ENCODE measurements at places on chromosomes 3 and 15.
A peak's percentile ranks its signal among the peaks of the same experiment; 100 is the strongest.

- DNase-seq = no peak
These were observed 60.5 kb downstream of the DNASE1L3 start for GRCh38 chr3:58150130-58150809.

- no peak for DNase-seq
These were observed 235.1 kb downstream of the UACA start for GRCh38 chr15:70528270-70528706.

GRCh38 chr3:32501783-32502117 is 902 bp downstream of the CMTM6 start:
- peak; percentile 61 for DNase-seq

GRCh38 chr3:169886671-169887070 is 16.9 kb upstream of the LRRC31 start:
- DNase-seq = no peak

- DNase-seq = no peak
These were observed 660 bp downstream of the UROC1 start for GRCh38 chr3:126516936-126517290.

- no peak for DNase-seq
These were observed 172.7 kb upstream of the TP63 start for GRCh38 chr3:189458528-189458927.

GRCh38 chr15:28114114-28114455 is 15.0 kb upstream of the OCA2 start:
- DNase-seq = no peak

DNA sequence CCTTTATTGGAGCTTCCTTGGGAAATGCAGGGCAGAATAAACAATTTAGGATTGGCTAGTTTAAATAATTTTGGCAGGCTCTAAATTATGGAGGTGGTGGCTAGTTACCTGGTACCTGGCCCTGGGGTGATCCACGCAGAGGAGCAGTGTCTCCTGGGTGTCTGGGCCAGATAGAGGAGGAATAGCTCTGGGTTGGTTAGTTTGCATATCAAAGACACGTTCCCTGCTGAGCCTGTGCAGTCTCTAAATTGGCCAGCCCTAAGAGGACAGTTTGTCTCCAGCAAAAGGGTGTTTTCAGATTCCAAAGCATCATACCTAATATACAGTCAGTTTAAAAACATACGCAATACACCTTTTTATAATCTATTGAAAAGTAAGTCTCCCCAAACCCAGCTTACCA is 333.3 kb upstream of the TPM1 start:
- no peak for DNase-seq

GRCh38 chr3:168645180-168645579 is 549.5 kb upstream of the GOLIM4 start:
- DNase-seq = no peak

DNA sequence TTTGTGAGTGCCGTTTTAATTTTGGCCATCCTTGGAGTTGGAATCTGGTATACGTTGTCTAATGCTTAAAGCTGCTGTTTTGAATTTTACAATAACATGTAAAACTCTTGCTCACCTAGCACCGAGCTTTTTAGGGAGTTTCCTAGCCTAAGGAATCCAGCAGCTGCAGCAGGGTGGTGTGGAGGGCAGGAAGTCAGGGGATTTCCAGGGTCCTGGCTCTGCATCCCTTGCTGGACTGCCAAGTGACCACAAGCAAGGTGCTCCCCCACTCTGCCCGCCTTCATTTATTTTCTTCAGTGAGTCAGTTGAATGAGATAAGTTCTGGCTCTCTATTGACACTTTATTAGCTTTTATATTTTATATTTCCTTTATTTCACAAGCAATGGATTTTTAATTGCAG is 113.7 kb downstream of the ATG7 start:
- no peak for DNase-seq

- no peak for DNase-seq
These were observed 6.2 kb upstream of the PAK6 start for GRCh38 chr15:40232625-40233070.

- peak; percentile 62 for DNase-seq
These were observed 77.8 kb upstream of the HES1 start for GRCh38 chr3:194058189-194058571.

GRCh38 chr3:136166507-136166906 is 29.6 kb downstream of the MSL2 start:
- peak; percentile 46 for DNase-seq

GRCh38 chr15:24675332-24676144 is at the start of gene NPAP1:
Gene NPAP1, plus strand, starts transcription at chr15:24675775. Its CDS starts 93 bp downstream, at chr15:24675868.
- DNase-seq = no peak

DNA sequence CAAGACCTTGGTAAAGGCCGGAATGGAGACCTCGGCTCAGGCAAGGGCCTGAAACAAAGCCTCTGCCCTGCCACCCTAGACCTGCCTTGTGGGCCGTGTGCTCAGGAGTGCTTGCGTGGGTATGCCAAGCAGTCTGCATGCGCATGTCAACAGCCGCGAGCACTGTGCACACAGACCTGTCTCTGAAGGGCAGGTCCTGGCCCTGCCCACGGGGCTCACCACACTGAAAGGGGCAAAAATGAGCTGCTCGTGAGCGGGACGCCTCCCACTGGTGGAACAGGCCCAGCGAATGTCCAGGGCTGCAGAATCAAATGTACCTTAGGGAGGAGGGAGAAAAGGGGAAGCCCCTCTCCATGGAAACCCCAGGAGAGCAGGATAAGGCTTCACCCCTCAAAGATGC is 44.3 kb upstream of the FGD5 start:
- no peak for DNase-seq

GRCh38 chr15:58611731-58612676 is 137.5 kb downstream of the ADAM10 start:
- no peak for DNase-seq

GRCh38 chr3:175518459-175518858 is 659.3 kb downstream of the NAALADL2 start:
- no peak for DNase-seq

DNA sequence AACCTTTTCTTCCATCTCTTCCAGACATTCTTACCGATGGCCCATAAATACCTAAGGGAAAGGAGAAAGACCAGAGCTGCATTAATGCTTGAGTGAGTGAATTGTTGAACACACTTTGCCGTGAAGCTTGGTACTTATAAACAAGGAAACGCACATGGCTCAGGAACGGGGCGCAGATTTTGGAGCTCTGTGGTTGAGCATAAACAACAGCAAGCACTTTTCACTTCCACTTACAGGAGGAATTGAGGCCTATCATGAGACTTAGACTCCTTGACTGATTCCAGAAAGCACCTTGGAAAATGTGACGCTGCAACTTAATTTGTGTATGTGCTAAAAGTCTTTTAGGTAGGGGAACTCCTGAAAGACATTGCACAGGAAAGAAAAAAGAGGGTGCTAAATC is 197.5 kb upstream of the FEZF2 start:
- no peak for DNase-seq

GRCh38 chr3:52240059-52240885 is 1.3 kb upstream of the TWF2 start:
- no peak for DNase-seq

- DNase-seq = no peak
These were observed 24.9 kb downstream of the APPL1 start for GRCh38 chr3:57252404-57252803.

GRCh38 chr3:171829841-171830517 is 13.2 kb upstream of the TMEM212 start:
- peak; percentile 78 for DNase-seq

- DNase-seq = no peak
These were observed 237.6 kb downstream of the RAP2B start for GRCh38 chr3:153399636-153400035.

- DNase-seq = no peak
These were observed 982 bp upstream of the GABPB1 start for GRCh38 chr15:50355980-50356379.

GRCh38 chr3:101725194-101725889 is 928 bp downstream of the CEP97 start:
- DNase-seq = no peak

- no peak for DNase-seq
These were observed 13.7 kb upstream of the PTPRG start for GRCh38 chr3:61547625-61548024.

DNA sequence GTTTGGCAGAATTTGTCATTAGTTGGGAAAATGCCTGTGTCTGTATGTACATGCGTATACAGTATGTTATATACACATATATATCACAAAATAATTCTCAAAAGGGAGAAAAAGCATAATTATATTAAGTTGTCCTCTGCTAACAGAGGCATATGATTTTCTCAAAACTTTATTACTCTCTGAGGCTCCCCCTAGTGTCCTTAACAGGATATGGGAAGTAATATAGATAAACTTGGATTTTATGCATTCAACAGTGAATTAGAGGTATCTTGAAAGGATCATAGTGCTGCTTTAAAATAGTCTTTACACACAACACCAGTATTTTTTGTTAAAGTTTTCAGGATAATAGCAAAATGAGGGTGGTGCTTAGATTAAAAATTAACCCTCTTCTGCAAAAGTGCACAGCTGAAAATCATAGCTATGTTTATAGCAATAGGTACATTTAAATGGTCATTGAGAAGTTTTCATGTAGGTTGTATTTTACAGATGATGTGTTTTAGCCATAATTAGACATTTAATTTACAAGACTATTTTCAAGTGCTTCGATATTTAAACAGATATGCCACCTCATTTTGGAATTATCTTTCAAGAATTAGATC is 454.0 kb upstream of the ROBO2 start:
- DNase-seq = no peak

DNA sequence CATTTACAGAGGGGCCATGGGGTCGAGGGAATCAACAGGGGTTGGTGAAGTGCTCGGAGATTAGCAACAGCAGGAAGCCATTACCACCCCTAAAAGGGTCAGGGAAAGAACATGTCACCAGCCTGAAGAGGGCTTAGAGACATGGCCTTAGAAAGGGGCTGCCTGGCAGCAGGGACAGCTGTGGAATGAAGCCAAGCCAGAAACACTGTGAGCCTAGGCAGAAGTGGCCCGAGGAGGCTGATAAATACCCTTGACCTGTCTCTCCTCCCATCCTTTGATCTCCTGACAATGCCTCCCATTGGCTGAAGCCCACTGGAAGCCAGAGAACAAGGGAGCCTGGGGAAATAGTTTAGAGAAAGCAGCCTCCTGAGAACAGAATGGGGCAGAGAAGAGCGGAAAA is 31.4 kb downstream of the GPD1L start:
- DNase-seq = no peak

GRCh38 chr3:188303823-188304222 is 149.9 kb downstream of the LPP start:
- DNase-seq = no peak

GRCh38 chr3:149377408-149378364 is at the start of gene TM4SF1:
Gene TM4SF1, minus strand, starts transcription at chr3:149377649. Its CDS starts 102 bp downstream, at chr3:149377547.
- DNase-seq = no peak

DNA sequence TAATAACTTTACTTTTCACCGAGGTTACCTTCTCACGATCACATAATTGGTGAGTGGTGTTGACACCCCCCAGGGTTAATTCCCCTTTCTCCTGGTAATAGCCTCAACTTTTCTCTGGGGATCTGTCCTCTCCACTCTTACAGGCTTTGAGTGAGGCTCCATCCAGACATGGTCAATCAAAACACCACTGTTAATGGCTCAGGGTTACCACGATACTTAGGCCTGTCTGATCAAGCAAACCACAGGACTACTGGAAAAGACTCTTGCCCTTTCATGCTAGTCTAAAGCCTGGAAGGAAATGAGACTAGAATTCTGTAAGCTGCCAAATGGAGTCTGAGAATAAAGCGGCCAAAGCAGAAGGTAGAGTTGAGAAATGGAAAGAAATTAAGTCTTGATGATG is 56.5 kb upstream of the STT3B start:
- DNase-seq = no peak

GRCh38 chr3:194083637-194084224 is 52.2 kb upstream of the HES1 start:
- DNase-seq = no peak

- DNase-seq = no peak
These were observed 137.0 kb downstream of the THRB start for GRCh38 chr3:24357635-24358034.

DNA sequence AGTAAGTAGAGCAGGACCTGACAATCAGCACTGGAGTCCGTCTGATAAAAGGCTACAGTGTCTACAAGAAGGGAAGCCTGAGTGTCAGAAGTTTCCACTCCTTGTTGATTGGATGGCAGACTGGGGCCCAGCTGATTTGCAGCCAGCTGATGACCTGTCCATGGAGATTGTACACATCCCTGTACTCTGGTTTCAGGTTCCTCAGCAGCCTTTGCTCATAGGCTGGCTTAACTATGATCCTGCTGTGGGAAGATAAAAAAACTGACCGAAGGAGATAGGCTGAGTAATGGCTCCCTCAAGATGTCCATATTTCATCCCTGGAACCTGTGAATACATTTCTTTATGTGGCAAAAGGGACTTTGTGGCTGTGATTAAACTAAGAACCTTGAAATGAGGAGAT is 11.7 kb upstream of the LACTB start:
- DNase-seq = no peak

DNA sequence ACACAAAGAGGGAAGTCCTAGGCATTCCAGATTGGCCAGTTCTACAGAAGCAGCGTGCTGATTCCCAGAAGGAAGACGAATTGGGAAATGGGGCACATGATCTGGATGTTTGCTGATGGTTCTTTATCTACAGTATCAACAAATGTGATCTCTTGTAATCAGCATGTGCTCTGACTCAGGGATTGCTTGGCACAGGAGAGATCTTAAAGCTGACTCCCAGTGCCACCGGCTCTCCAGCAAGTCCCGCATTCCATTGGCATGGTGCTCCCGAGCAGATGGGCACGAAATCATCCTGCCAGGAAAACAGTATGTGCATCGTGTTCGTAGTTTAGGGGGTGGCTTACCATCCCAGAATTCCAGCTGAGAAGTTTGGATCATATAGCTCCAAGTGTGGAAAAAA is 259.9 kb upstream of the NR2F2 start:
- no peak for DNase-seq

DNA sequence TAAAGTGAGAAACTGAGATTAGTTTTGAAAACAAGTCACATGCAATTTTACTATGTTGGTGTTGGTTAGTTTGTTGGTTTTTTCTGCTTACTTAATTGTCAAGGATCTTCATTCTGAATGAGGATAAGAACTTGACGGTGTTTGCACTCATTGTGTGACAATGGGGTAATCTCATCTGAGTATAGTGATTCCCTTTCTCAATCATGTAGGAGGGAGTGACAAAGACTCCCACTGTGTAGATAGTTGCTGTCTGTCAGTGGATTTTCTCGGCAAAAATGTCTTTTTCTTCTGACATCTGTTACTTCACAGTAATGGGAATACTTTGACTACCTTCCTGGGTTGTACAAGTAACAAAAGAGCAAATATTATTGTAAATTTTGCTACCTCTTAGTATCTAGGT is 23.5 kb downstream of the KCNH8 start:
- no peak for DNase-seq

- no peak for DNase-seq
These were observed 15.8 kb upstream of the SST start for GRCh38 chr3:187685948-187686347.

GRCh38 chr15:38724827-38725226 is 160.2 kb upstream of the RASGRP1 start:
- DNase-seq = no peak

- DNase-seq = peak; percentile 91
These were observed 7.8 kb downstream of the EIF1B start for GRCh38 chr3:40317061-40317855.

DNA sequence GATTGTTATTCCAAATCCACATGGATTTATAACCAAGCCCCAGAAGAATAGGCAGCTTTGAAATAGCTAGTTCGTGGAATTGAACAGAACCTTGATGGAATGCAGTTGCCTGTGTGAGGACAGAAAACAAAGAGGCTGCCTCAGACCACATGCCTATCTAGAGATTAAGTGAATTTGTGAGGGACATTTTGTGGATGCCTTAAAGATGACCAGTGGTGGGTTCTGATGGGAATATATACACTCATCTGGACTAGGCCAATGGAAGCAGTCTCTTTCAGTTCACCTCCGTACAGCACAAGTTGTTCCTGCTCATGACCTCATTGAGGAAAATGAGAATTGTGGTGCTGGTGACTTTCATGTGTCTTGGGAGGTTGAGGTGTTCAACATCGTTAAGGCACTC is 63.2 kb upstream of the PYDC2 start:
- DNase-seq = no peak

All from NCI-H526 treated with DMSO at 0.1 percent for 48 hours (cell line).